ENCODE measurements at places on chromosomes 2 and 18.
A peak's percentile ranks its signal among the peaks of the same experiment; 100 is the strongest.

GRCh38 chr2:217366266-217366895 lies 506.5 kb upstream of the TNP1 start:
- no peak for DNase-seq

DNA sequence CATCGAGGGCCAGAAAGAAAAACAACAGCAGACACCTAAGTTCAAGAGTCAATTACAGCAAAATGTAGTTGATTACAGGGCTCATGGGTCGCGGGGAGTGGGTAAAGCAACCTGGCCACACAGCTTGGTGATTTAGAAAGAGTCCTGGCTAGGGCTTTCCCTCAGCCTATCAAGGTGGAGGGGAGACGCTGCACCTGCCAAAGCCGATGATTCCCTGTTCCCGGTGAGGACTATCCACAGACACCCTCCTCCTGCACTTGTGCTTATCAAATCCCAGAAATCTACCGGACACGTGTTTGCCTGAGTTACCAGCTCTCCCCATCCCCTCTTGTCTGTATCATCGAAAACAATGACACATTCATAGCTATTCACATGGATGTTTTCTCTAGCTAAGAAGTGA lies 7.0 kb upstream of the SOX11 start:
- no peak for DNase-seq

GRCh38 chr2:69491864-69492263 lies 54.6 kb upstream of the NFU1 start:
- DNase-seq: no peak

- DNase-seq: no peak
Observed at GRCh38 chr2:239918749-239919148, 106.4 kb downstream of the NDUFA10 start.

GRCh38 chr2:144181001-144181400 lies 338.9 kb downstream of the ZEB2 start:
- DNase-seq: peak; percentile 24

DNA sequence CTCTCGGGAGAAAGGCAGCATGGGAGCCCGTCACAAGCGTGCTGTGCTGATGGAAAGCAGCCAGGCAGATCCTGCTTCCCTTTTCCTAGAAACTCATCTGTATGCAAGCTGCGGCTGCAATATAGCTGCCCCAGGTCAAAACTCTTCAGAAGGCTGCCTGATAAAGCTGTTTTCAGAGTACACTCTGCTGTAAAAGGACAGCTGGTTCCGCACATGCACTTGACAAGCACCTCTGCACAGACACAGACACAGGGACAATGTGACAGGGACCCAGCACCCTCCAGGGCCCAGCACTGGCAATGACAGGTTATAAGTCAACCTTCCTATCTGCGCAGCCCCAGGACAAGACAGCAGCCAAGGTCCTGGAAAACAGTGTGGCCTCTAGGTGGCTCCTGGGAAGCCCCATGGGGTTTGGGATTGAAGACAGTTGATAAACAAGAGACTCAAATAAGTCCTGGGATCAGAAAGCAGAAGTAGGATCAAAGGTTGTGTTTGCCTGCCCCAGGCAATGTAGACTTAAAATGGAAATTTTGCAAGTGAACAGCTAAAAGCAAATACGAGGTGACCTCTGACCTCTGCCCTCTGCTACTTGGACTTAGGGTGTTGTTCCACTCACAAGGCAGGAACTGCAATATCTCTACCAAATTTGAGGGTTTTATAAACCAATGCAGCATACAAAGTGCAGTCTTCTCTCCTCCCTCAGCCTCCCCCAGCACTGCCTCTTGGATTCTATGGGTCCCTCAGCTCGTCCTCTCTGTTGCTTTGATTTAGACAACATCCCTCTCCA lies 16.9 kb downstream of the SLC66A2 start:
- DNase-seq: no peak

DNA sequence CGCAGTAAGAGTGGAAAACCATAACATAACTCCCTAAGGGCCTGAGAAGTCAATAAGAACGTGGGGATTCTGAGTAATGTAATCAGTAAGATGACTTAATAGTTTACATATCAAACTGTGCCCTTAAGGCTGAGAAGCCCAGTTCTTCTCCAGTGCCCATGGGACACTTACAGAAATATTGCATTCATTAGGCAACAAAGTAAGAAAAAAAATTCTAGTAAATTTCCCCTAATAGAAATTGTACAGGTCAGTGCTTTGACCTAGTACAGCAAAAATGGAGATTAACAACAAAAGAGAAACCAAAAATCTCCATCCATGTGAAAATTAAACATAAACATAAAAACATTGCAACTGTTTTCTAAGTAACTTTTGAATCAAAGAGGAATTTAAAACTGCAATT lies 139.8 kb upstream of the HS6ST1 start:
- peak; percentile 14 for DNase-seq

DNA sequence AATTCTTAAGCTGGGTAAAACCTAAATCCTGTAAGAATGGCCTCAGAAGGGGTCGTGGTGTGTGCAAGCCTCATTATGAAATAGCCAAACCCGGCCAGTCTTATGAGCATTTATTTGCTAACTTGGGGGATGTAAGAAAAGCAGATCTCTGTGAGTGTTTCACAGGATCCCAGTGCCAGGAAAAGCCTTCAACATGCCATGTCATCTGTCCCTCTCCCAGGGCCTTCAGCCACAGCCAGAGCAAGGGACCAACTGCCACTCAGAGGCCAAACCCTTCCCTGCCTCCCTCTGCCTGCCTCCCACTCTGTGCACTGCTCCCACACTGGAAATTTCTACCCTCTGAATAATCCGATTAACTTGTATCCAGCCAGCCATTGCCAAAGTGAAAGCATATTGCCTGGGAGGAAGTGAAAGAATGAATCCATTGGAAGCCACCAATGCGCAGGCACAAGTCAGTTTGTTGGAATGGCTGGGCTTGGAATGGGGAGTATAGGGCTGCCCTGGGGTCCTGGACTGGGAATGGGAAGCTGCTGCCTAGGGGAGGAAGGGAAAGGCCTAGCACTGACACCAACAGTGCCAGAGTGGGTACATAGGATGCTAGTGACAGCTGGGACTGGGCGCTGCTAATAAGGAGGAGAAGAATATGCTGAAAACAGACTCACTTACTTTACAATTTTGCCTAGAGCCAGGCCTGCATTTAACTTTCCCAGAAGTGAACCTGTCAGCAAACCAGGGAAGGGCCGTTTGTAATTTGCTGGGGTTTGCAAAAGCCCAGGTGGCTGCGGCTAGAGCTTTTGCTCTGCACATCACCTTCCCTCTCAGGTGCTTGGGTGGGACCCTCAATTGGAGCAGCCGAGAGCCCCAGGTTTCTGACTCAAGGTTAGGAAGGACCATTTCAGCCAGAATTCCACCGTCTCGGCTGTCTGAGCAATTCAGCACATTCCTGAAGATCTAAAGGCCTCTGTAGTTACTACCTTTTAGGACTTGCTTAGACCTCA lies 146.6 kb upstream of the NCK2 start:
- no peak for DNase-seq

DNA sequence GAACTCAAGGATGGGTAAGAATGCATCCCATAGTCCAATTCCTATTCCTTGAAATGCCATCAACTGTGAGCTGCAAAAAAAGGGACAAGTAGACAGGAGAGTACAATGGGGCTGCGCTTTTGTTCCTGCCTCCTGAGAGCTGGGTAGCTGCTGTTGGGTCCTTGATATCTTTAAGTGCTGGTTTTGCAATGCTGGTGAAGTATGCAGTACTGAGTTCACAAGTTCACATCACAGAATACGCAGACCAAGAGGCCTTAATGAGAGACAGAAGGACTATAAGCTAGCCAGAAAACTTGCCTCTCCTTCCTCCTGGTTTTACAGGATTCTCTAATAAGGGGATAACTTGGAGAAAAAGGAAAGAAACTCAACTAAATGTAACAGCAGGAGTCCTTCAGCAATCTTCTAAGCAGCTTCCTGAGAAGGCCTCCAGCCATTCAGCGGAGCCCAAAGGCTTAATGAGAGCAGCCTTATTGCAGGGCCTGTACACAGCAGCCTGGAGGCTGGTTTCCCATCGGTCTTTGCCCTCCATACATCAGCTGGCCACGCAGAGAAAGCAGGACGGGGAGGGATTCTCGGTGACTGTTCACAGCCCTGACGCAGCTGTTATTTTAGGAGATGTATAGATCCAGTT lies 293.1 kb downstream of the CDCA7 start:
- DNase-seq: peak; percentile 87
